ENCODE measurements at places on chromosomes 12 and 14. TPM values are rescaled to one million over a fixed set of nuclear protein-coding genes. Genes with fewer than 3 reads are reported as not detected.

GRCh38 chr14:63426838-63427352, 108.2 kb upstream of the GPHB5 start:
- no peak for DNase-seq

- no peak for DNase-seq
Observed at GRCh38 chr12:41709012-41709411, 435.7 kb downstream of the GXYLT1 start.

- no peak for DNase-seq
Observed at GRCh38 chr14:71346685-71347084, 439.4 kb downstream of the PCNX1 start.

- DNase-seq, result peak; percentile 15
Observed at GRCh38 chr12:89126712-89127111, 225.6 kb downstream of the DUSP6 start.

- DNase-seq, result no peak
Observed at GRCh38 chr14:79496701-79497100, 714.6 kb downstream of the DIO2 start.

DNA sequence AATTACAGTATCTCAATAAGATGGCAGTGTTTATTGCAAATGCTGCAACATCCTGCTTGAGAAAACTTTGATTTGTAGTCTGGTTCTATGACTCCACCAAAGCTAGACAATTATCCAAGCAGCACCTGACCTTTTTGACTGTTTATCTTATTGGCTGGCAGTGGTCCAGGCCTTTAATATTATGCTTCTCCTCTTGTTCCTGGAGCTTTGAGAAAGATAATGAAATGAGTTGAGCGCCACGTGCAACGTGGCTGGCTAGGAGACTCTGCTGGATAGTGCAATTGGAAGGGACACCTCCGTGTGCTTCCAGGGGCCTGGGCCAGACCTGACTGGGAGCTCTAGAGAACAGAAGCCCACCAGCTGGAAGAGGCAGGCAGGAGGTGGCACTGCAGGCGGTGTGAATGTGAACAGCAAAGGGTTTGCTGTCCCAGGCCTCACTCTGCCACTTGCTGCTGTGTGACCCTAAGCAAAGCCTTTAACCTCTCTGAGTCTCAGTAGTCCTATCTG, 349.3 kb downstream of the CACNA1C start:
- DNase-seq, result no peak

- peak; percentile 92 for DNase-seq
Observed at GRCh38 chr12:122080149-122081082, 1.9 kb downstream of the MLXIP start.

DNA sequence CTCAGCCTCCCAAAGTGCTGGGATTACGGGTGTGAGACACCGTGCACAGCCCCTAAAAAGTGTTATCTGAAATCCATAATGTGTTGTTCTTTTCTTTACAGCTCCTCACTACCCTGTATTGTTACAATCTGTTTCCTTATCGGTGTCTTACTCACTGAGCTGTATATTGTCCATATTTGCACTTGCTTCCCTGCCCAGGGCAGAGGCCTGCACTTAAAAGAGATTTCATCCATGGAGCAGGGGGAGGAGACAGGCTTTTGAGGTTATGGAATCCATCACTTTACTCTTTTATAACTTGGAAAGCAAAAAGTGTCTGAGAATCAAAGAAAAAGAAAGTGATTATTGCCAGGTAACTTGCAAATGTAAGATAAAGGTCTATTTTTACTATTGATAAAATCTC, 251.0 kb downstream of the DIO2 start:
- no peak for DNase-seq

DNA sequence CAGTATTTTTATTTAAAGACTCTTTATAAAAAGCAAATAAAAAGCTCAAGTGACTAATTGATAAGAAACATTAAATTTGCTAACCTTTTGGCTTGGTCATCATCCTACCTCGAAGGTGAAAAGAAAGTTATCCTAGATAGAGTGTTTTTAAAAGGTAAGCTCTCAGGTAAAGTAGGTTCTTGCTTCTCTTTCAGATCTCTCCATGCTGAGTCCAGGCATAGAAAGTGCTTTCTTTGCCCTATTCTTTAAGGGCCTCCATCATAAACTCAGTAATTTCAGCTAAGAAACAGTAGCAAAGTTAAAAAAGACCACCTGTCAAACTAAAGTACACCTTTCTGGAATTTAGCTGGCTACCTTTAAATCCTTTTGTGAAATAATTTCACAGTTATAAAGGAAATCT, 20.6 kb upstream of the ANHX start:
- no peak for DNase-seq

The DNAH10 gene
- under 0.01 TPM for total RNA-seq

The C12orf50 gene
- not detected for total RNA-seq

The ZFYVE21 gene
- 76.1 TPM for total RNA-seq

Measured in bronchial epithelial cell (primary cell).